ENCODE measurements at places on chromosomes 16 and 17.
A peak's percentile ranks its signal among the peaks of the same experiment; 100 is the strongest.

DNA sequence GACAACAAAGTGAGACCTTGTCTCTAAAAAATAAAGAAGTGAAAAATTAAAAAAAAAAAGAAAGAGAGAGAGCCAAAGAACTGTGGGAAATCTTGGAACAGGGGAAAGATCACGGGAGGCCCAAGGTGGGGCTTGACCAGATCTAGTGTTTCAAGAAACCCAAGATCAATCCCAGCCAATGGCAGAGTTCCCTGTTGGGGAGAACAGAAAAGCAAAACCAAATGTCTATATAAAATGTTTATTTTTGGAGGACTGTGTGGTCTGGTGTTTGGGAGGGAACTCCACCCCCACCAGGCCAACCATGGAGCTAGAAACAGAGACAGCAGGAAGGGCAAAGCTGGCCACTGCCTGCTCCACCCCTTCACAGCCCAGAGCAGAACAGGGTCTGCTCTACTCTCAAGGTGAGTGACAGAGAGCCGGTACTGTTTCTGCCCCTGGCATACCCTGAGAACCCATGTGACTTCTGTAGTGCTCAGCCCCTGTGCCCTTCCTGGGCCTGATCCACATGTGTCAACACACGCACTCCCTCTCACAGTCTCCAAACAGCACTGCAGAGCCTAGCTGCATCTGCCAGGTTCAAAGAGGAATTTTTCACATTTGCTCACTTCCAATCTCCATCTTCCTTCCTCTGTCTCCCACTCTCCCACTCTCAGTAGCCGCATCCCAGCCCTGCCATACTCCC is 3.7 kb downstream of the TMEM101 start:
- no peak for DNase-seq

DNA sequence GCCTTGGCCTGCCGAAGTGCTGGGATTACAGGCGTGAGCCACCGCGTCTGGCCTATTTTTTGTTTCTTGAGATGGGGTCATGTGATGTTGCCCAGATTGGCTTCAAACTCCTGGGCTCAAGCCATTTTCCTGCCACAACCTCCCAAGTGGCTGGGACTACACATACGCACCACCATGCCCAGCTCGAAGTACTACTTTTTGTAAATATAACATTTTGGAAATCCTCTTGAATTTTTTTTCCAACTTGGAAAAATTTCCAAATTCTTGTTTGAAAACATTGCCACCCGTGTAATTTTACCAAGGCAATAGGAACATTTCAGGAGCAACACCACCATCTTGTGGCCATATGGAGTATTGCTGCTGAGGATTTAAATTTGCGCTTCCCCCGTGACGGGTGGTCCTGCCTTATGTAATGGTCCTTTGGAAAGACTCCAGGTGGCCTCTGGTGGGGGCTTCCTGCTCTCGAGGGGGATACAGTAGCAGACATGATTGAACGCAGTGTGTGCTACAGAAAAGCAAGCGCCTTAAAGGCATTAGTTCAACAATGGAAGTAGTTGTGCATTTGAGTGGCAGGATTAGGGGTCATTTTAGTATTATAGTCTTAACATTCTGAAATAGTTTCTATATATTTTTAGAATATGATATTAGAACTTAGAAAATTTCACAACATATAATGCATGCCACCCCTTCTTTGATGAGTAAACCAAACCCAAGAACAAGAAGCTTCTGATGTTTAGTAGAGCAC is 8.0 kb downstream of the FLYWCH1 start:
- DNase-seq, result no peak

GRCh38 chr17:8162233-8162996 is at the start of gene VAMP2:
Gene VAMP2, minus strand, starts transcription at chr17:8162948. Its CDS starts 69 bp downstream, at chr17:8162879.
- DNase-seq, result peak; percentile 50

GRCh38 chr16:58449768-58450167 is 50.2 kb upstream of the NDRG4 start:
- DNase-seq, result no peak

DNA sequence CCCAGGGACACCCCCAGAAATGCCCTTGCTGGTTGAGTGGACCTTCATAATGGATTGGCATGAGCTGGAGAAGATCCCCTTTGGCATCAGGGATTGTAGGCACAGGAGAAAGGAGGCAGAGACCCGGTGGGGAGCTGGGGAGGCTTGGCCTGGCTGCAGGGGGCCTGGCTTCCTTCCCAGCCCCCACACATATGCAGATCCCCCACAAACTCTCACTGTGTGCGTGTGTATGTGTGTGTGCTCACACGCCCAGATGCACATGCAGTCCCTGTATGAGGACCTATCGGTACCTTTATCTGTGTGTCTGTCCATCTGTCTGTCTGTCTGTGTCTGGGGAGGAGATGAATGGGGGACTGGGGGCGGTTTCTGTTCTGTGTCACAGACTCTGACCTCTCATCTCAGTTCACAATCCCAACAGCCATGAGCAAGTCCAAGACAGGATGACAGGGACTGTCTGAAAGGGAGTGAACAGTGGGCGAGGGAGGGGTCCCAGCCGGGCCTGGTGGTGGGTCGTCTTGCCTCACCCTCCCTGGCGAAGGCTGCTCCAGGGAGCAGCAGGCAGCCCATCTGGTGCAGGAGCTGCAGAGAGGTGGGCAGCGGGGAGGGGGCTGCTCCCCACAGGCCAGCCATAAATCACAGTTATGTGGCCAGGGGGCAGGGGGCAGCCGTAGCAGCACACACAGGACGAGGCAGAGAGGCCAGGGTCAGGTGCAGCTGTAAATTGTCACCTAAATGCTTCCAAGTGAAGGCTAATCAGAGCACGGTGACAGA is 46.7 kb upstream of the LHX1 start:
- DNase-seq, result no peak

GRCh38 chr16:67426950-67427349 is 4.0 kb upstream of the HSD11B2 start:
- DNase-seq, result no peak

GRCh38 chr17:78525511-78526160 is 51.6 kb downstream of the DNAH17 start:
- DNase-seq, result no peak

GRCh38 chr17:79937391-79938335 is 98.0 kb downstream of the TBC1D16 start:
- DNase-seq, result no peak

DNA sequence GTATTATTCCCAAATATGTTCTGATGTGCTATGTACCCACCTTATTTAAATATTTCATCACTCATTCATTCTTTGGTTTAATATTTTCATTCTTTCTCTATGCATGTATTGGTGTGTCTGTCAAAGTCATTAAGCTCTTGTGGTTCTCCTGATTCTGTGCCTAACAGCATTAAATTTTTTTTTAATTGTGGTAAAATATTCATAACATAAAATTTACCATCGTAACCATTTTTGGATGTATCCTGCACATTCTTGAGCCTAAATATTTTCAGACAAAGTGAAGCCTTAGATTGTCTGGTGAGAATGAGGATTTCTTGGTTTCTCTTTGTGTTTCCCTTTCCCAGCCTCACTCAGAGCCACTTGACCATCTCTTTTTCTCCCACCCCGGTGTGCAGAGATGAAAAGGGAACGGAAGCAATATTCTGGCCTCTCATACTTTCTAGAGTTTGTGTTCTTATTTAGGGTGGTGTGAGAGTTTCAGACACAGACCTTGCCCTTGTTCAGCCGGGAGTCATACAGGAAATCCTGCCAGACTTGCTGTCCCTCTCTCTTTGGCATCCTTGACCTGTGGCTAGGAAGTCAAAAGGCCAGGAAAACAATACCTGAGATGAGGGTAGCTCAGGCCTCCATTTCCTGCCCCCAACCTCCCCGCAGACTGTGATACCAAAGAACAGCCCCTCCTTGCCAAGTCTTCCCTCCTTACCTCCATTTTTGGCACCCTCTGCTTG is 4.9 kb downstream of the CCL5 start:
- no peak for DNase-seq

- DNase-seq, result no peak
These were observed 12.7 kb upstream of the SPAG9 start for GRCh38 chr17:51133365-51133764.

DNA sequence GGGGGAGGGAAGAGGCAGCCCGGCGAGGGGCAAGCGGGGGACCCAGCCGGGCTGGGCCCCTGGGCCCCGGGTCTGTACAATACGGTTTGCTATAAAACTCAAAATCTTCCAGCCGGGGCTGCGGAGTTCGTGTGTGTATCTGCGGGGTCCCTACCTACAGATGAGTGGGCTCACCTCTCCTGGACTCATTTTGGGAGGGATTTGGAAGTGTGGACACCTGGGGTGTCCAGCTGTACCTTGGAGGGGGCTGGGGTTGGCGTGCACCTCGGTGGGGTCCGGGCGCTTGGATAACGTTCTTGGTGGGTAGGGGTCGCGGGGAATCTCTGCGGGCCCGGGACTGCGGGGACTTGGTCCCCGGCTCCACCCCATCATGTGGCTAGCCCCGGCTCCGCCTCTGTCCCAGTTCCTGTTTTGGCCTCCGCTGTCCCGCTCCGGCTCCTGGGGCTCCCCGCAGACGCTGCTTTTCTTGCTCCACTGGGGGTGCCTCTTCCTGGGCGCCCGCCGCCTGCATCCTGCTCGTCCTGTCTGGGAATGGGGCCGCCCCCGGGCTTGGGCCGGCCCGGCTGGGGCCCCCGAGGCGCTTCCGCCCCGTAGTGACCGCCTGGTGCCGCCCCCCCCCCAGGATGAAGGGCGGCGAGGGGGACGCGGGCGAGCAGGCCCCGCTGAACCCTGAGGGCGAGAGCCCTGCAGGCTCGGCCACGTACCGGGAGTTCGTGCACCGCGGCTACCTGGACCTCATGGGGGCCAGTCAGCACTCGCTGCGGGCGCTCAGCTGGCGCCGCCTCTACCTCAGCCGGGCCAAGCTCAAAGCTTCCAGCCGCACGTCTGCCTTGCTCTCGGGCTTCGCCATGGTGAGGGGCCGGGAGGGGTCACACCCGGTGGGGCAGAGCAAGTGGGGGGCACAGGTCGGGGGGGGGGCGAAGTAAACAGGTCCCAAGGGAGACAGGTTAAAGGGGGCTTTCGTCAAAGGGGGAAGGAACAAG is at the start of gene ORAI3:
ORAI3 (plus strand) TSS at position 402 of the 983 bp plus-strand sequence; CDS start at position 624, 222 bp downstream.
- DNase-seq, result peak; percentile 77

DNA sequence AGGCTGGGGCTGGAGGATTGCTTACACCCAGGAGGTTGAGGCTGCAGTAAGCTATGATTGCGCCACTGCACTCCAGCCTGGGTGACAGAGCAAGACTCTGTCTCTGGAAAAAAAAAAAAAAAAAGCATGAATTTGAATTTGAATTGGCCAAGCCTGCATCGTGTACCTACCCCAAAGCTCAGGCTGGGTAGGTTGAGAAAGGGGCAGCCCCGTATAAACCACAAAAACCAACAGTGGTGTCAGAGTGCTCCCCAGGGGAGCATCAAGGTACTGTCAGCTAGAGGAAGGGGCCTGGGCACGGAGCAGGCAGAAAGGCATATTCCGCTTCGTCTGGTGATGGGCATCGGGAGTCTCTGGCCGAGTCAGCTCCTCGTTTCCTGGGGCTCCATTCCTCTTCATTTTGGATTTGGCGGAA is 40.9 kb downstream of the RAP1GAP2 start:
- DNase-seq, result no peak

GRCh38 chr17:8018436-8018835 is 16.0 kb downstream of the GUCY2D start:
- no peak for DNase-seq

DNA sequence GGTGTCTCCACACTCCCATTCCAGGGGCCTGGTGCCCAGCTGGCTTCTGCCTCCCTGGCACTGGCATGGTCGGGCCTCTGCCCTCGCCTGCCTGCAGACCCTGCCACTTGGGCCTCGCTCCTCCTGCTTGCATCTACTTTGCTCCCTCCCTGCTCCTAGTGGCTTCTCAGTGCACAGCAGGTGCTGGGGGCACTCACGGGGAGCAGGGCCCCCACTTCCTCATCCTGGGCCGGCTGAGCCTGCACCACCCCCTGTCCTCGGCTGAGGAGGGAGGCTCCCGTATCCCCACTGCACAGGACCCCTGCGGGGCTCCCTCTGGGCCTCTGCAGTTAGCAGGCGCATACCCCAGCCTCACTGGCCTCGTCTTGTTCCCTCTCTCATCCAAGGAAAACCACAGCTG is 35.2 kb downstream of the CIBAR2 start:
- no peak for DNase-seq

GRCh38 chr17:4189280-4189679 is 46.3 kb downstream of the CYB5D2 start:
- no peak for DNase-seq

- no peak for DNase-seq
These were observed 100.2 kb downstream of the SEC14L1 start for GRCh38 chr17:77240976-77241375.

Measured in NCI-H226 (cell line).